ENCODE measurements at places on chromosomes 1 and 21. TPM values are rescaled to one million over a fixed set of nuclear protein-coding genes. Genes with fewer than 3 reads are reported as not detected.

Gene FMOD
- total RNA-seq, result 3.9 TPM

Gene PCBP3
- total RNA-seq, result 10.6 TPM

Gene ZP4
- total RNA-seq, result not detected

Gene CD1C
- not detected for total RNA-seq

GRCh38 chr1:223230161-223230881, 87.3 kb upstream of the TLR5 start:
- H3K27me3 ChIP-seq, result no peaks in the 10 kb centered on the region
- no peak overlapping the region for H3K4me3 ChIP-seq
- H3K4me1 ChIP-seq, result peaks cover 13% of the 10 kb centered on the region
- no peaks in the 10 kb centered on the region for H3K36me3 ChIP-seq
- no peak overlapping the region for H3K27ac ChIP-seq

GRCh38 chr1:164693564-164694359, 134.8 kb downstream of the PBX1 start:
- H3K4me1 ChIP-seq, result no peaks in the 10 kb centered on the region
- no peak overlapping the region for H3K4me3 ChIP-seq
- no peak overlapping the region for H3K27ac ChIP-seq
- no peaks in the 10 kb centered on the region for H3K36me3 ChIP-seq
- no peaks in the 10 kb centered on the region for H3K27me3 ChIP-seq
- DNase-seq, result no peak

DNA sequence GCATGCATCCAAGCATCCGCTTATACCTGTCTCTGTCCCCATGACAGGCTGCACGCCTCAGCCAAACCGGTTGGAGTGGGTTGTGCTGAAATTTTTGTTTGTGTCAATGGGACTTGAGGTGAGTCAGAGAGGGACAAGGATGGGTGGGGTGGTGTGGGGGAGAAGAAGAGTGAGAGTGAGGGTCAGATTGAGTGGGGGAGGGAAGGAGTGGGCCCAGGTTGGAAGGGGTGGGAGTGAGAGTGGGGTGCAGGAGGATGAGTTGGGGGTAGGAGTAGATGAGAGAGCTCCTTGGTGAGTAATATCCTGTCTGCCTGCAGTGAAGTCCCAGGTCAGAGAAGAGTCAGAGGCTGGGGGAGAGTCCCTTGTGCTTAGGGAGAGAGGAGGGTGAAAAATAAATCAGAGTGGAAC, 3.3 kb upstream of the NECTIN4 start:
- no peak overlapping the region for H3K4me3 ChIP-seq
- peaks cover 10% of the 10 kb centered on the region for H3K27me3 ChIP-seq
- H3K4me1 ChIP-seq, result no peaks in the 10 kb centered on the region
- H3K27ac ChIP-seq, result no peak overlapping the region
- peak; percentile 20 for DNase-seq
- H3K36me3 ChIP-seq, result no peaks in the 10 kb centered on the region

Gene HTR1D
- total RNA-seq, result 4.1 TPM

GRCh38 chr1:163436140-163436812, 114.5 kb downstream of the NUF2 start:
- H3K36me3 ChIP-seq, result no peaks in the 10 kb centered on the region
- no peak for DNase-seq
- H3K27me3 ChIP-seq, result no peaks in the 10 kb centered on the region
- peaks cover 5% of the 10 kb centered on the region for H3K4me1 ChIP-seq
- no peak overlapping the region for H3K4me3 ChIP-seq

GRCh38 chr1:172179918-172180317, 240.6 kb upstream of the C1orf105 start:
- H3K4me1 ChIP-seq, result no peaks in the 10 kb centered on the region
- no peaks in the 10 kb centered on the region for H3K36me3 ChIP-seq
- H3K27ac ChIP-seq, result no peak overlapping the region
- no peak overlapping the region for H3K4me3 ChIP-seq

GRCh38 chr21:28421716-28422524, 570.8 kb downstream of the LTN1 start:
- no peak for DNase-seq
- H3K27me3 ChIP-seq, result peaks cover 6% of the 10 kb centered on the region
- H3K27ac ChIP-seq, result no peak overlapping the region
- H3K36me3 ChIP-seq, result no peaks in the 10 kb centered on the region
- no peak overlapping the region for H3K4me3 ChIP-seq
- H3K4me1 ChIP-seq, result no peaks in the 10 kb centered on the region

DNA sequence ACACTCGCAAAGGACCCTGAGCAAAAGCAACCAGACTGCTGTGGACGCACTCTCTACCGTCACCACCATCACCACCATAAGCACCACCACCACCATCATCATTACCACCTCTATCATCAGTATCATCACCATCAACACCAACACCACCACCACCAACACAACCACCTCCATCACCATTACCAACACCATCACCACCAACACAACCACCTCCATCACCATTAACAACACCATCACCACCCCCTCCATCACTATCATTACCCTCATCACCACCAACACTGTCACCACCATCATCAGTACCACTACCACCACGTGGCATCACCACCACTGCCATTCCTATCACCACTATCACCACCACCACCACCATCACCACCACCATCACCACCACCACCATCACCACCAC, 38.8 kb upstream of the RIPK4 start:
- no peaks in the 10 kb centered on the region for H3K4me1 ChIP-seq
- H3K36me3 ChIP-seq, result peaks cover 24% of the 10 kb centered on the region
- no peaks in the 10 kb centered on the region for H3K27me3 ChIP-seq
- no peak overlapping the region for H3K27ac ChIP-seq
- no peak for DNase-seq

Gene ETV3L
- total RNA-seq, result 0.21 TPM

Gene PADI4
- total RNA-seq, result not detected

Gene ATXN7L2
- 4.2 TPM for total RNA-seq

Gene PTBP2
- total RNA-seq, result 48.9 TPM

DNA sequence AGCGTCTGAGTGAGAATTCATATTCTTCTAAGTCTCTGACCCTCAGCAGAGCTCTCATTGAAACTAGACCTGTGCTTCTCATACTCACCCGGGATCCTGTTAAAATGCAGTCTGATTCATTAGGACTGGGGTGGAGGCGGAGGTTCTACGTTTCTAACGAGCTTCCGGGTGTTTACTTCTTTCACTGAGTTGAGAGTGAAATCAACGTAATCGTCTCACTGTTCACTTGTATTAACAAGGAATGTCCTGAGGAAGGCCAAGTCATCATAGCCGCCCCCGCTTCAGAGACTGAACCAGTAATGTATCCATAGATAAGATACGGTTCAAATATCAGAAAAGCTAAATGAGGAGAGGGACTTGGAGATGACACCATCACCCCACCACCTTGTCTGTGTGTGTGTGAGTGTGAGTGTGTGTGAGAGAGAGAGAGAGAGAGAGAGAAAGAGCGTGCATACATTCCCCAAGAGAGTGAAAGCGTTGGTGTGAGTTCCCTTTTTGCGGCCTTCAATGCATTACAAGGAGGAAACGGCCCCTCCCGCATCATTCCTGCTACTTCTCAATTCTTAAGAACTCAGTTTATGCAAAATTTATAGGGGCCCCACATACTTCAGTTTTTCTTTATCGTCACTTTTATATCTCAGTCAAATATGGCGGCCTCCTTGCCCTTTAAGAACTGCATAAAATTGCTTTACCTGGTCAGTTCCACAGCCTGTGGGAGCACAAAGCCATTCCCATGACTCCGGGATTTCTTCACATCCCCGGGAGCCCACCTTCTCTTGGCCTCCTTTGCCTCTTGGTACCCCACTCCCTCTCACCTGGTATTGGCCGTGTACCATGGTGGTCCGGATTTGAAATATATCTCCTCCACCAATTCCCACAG, 19.8 kb downstream of the KMO start:
- H3K27me3 ChIP-seq, result no peaks in the 10 kb centered on the region
- no peaks in the 10 kb centered on the region for H3K36me3 ChIP-seq
- no peak overlapping the region for H3K27ac ChIP-seq

Gene VTCN1
- not detected for total RNA-seq

DNA sequence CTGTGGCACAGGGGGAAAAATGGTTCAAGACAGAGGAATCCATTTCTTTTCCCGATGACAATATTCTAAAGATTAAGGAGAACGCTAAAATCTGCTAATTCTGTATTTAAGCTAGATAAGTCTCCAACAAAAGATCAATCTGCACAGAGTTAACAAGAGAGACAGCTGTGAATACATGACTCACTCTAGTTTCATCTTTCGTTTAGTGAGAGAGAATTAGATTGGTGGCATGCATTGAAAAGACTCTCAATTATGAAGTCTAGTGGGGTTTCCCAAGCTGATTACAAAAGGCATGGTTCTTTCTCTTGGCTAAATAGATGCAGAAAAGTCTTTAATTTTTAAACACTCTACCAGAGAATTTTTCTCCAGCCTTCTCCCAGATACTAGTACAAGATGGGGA, 34.4 kb downstream of the CAPN9 start:
- H3K4me1 ChIP-seq, result no peaks in the 10 kb centered on the region
- no peak overlapping the region for H3K4me3 ChIP-seq
- no peak for DNase-seq
- H3K27me3 ChIP-seq, result no peaks in the 10 kb centered on the region
- H3K36me3 ChIP-seq, result no peaks in the 10 kb centered on the region

Gene REN
- total RNA-seq, result not detected

Data from endodermal cell (in vitro differentiated cells).